ENCODE measurements at places on chromosomes 2 and 18. TPM values are rescaled to one million over a fixed set of nuclear protein-coding genes. Genes with fewer than 3 reads are reported as not detected.

The ICA1L gene
- total RNA-seq = 6.2 TPM

The ALPP gene
- not detected for total RNA-seq

The DSG1 gene
- not detected for total RNA-seq

The SRD5A2 gene
- 0.05 TPM for total RNA-seq

The CNDP1 gene
- not detected for total RNA-seq

The CHN1 gene
- 1.9 TPM for total RNA-seq

The POTEJ gene
- total RNA-seq = not detected

The AQP12A gene
- not detected for total RNA-seq

The AOX1 gene
- not detected for total RNA-seq

The PSTPIP2 gene
- 25.6 TPM for total RNA-seq

The STK16 gene
- 25.1 TPM for total RNA-seq

The LOXL3 gene
- total RNA-seq = 1.9 TPM

The SNRNP200 gene
- 176 TPM for total RNA-seq

The FLACC1 gene
- total RNA-seq = 1.3 TPM

The ANTXR1 gene
- 0.02 TPM for total RNA-seq

The TLX2 gene
- 1.1 TPM for total RNA-seq

The CDCA7 gene
- total RNA-seq = 116 TPM

The SKA1 gene
- total RNA-seq = 35.9 TPM

The CYP26B1 gene
- total RNA-seq = not detected

The ARPC2 gene
- total RNA-seq = 788 TPM

The MTLN gene
- 42.5 TPM for total RNA-seq

The MC5R gene
- 0.09 TPM for total RNA-seq

The RFTN2 gene
- not detected for total RNA-seq

The RTP5 gene
- 0.07 TPM for total RNA-seq

The TFCP2L1 gene
- total RNA-seq = 0.02 TPM

The LOXHD1 gene
- total RNA-seq = not detected

The GPAT2 gene
- total RNA-seq = 13.0 TPM

The IL1RL1 gene
- total RNA-seq = 2.4 TPM

The SPOPL gene
- total RNA-seq = 13.4 TPM

The REEP1 gene
- 0.45 TPM for total RNA-seq

The TUBA4B gene
- total RNA-seq = not detected

The GTF2A1L gene
- total RNA-seq = not detected

The HOXD8 gene
- total RNA-seq = not detected

The AKAIN1 gene
- total RNA-seq = not detected

The CRYGD gene
- not detected for total RNA-seq

The DUSP19 gene
- total RNA-seq = 0.93 TPM

The SLC19A3 gene
- total RNA-seq = not detected

The CCDC121 gene
- total RNA-seq = 1.2 TPM

The HMSD gene
- 1.2 TPM for total RNA-seq

The MOCOS gene
- 0.30 TPM for total RNA-seq

The AMER3 gene
- total RNA-seq = not detected

The CHST9 gene
- total RNA-seq = not detected

The KIAA2012 gene
- not detected for total RNA-seq

Data from T-helper 2 cell treated with Interferon-gamma antibody and Interleukin-4, amounts not matched to agents 100 ng/mL and 5 ng/mL, for 36 hours (primary cell).